ENCODE measurements at places on chromosomes 5 and 9. TPM values are rescaled to one million over a fixed set of nuclear protein-coding genes. Genes with fewer than 3 reads are reported as not detected.
A peak's percentile ranks its signal among the peaks of the same experiment; 100 is the strongest.

- peak; percentile 12 for DNase-seq
Measured at GRCh38 chr5:102958481-102959011, 161.4 kb downstream of the GIN1 start.

- no peak for DNase-seq
Measured at GRCh38 chr5:40879163-40879942, 29.9 kb upstream of the C7 start.

DNA sequence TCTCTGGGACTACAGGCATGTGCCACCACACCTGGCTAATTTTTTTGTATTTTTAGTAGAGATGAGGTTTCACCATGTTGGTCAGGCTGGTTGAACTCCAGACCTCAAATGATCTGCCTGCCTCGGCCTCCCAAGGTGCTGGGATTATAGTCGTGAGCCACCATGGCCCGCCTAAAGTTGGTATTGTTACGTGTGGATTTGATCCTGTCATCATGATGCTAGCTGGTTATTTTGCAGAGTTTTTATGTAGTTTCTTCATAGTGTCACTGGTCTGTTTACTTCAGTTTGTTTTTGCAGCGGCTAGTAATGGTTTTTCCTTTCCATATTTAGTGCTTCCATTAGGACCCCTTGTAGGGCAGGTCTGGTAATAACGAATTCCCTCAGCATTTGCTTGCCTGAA lies 85.9 kb downstream of the CACNA1B start:
- DNase-seq, result no peak

GRCh38 chr5:122170620-122171019 lies 41.3 kb downstream of the ZNF474 start:
- DNase-seq, result no peak

DNA sequence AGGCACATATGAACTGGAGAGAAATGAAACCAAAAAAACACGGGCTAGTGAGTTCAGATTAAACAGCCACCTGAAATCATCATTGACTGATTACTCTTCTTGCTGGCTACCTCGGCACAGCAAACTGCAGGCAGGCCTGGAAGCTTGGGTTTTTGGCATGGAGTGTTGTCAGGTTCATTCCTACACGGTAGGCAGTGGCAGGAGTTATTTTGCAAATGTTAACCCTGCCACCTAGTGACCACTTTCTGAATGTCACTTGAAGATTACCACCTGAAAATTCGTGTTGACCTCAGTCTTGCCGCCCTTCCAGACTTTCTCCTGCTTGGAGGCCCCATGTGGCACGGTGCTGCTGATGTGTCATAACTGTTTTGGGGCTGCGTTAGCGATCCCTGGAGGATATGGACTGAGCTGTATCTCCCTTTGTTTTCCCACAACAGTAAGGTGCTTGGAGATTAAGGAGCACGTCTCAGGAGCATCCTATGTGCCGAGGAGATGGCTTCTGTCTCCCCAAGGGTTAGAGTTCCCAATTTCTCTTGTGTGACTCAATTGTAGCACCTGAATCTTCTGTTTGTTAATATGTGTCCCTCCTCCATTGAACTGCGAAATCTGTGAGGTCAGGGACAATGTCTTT lies 12.7 kb upstream of the CD180 start:
- DNase-seq, result peak; percentile 70

DNA sequence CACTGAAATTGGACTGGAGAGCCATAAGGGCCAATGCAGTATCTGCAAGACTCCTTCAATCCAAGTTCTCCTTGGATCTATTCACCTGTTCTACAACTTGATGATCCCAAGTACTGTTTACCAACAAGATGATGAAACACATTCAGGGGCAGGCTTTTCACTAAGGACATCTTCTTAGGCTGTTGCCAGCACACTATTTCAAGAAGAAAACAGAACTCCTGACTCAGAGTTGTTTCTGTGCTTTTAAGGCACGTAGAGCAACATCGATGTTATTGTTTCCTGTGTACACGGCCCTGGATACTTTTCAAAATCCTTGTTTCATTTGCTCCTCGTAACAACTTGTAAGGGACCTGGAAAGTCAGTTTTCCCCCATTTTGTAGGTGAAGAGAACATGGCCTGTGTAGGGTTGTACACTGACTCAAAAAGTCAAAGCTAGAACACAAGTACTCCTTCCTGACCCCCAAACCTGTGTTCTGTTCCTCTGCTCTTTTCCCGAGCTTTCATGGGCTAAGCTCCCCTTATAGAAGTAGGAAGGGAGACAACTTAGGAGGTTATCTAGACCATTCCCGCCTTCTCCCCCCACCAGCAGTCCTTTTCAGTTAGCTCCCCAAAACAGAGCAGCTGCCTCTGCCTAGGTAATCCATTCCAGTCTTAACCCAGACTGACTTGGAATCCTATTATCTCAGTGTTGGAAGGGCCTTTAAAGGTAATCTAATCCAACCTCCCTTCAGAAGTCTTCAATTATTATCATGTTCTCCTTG lies 5.2 kb upstream of the MGAT1 start:
- DNase-seq, result no peak

GRCh38 chr5:133807348-133807747 lies 161.1 kb downstream of the C5orf15 start:
- DNase-seq, result no peak

Gene RNF44
- 9.5 TPM for total RNA-seq

Gene UBE2QL1
- total RNA-seq, result 0.89 TPM

DNA sequence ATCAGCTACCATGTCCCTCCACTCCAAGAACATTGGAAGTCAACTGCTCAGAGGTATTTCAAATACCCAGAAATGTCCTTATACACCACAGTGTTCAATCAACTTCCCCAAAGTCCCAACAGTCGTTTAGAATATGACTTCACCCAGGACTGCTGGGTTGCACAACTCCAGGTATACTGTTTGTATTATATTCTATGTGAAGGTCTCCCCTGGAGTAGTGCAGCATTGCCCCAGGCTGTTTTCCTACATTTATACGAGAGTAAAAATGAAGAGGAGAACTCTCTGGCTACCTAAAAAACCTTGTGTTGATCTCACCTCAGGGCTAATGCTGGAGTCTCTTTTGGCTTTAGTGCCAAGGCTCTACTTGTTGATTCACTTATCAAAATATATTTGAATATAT lies 183.6 kb upstream of the MAP3K1 start:
- DNase-seq, result no peak

GRCh38 chr9:12838546-12838945 lies 63.7 kb downstream of the LURAP1L start:
- peak; percentile 7 for DNase-seq

- DNase-seq, result no peak
Measured at GRCh38 chr9:70772601-70773000, 348.8 kb downstream of the TRPM3 start.

- DNase-seq, result no peak
Measured at GRCh38 chr9:125517577-125517976, 189.4 kb downstream of the MAPKAP1 start.

DNA sequence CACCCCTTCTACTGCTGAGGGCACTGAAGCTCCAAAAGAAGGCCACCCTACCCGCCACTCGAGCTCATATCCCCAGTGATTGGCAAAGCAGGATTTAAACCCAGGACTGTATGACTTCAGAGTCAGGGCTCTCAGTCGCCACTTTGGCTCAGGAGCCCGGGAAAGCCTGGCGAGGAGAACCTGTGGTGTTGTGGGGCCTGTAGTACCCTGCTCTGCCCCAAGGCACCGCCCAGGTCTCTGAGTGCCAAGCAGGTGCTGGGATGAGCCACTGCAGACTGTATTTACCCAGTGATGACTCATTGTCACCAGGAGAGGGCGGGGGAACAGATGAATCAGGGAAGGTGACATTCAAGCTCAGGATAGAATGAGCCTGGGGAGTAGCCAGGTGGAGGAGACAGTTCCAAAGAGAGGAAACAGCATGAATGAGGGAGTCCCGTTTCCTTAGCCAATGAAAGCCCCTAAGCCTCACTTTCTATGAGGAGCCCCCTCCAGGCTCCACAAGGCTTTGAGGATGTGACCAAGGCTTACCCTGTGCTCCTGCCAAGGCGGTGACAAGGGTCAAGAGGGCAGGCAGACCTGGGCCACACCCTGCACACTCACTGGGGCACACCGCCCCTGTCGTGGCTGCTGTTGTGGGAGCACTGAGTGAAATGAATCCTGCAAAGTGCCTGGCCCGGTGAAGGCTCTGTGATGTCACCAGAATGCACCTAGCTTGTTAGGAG lies 17.8 kb upstream of the DPM2 start:
- no peak for DNase-seq

GRCh38 chr9:125119643-125120286 lies 23.6 kb downstream of the SCAI start:
- DNase-seq, result peak; percentile 46

GRCh38 chr5:134206627-134207160 lies 19.2 kb downstream of the PPP2CA start:
- no peak for DNase-seq

GRCh38 chr9:15711931-15712330 lies 159.1 kb downstream of the CCDC171 start:
- no peak for DNase-seq

- no peak for DNase-seq
Measured at GRCh38 chr5:68378204-68378820, 162.8 kb downstream of the PIK3R1 start.

GRCh38 chr9:37551888-37552287 lies 24.3 kb downstream of the FBXO10 start:
- DNase-seq, result no peak

GRCh38 chr9:90972057-90972456 lies 170.4 kb downstream of the SYK start:
- DNase-seq, result no peak

DNA sequence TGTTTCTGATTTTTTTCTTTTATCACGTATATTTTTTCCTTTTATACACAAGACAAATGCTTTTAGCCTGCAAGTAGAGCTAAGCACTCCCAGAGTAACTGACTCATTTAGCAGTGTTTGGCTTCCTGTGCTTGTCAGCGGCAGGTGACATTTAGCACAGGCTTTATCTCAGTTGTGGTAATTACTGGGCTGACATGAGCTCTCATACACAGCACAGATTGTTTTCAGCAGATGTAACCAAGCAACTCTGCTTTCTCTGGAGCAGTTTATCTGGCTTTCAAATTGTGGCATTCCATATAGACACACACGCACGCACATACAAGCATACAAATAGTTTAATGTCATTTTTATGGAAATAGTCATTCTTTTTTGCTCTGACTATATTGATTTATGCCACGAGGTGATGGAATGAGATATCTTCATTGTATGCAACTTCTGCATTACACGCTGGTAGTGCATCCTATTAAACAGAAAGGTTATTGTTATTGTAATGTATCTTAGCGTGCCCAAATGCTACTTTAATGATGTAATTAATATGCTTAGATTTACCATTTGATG lies 379.0 kb upstream of the GRAMD2B start:
- DNase-seq, result peak; percentile 88

Gene RUSC2
- 11.2 TPM for total RNA-seq

- DNase-seq, result no peak
Measured at GRCh38 chr9:87662808-87663528, 63.0 kb upstream of the CTSL start.
